ENCODE measurements at places on chromosomes 5 and 9.

DNA sequence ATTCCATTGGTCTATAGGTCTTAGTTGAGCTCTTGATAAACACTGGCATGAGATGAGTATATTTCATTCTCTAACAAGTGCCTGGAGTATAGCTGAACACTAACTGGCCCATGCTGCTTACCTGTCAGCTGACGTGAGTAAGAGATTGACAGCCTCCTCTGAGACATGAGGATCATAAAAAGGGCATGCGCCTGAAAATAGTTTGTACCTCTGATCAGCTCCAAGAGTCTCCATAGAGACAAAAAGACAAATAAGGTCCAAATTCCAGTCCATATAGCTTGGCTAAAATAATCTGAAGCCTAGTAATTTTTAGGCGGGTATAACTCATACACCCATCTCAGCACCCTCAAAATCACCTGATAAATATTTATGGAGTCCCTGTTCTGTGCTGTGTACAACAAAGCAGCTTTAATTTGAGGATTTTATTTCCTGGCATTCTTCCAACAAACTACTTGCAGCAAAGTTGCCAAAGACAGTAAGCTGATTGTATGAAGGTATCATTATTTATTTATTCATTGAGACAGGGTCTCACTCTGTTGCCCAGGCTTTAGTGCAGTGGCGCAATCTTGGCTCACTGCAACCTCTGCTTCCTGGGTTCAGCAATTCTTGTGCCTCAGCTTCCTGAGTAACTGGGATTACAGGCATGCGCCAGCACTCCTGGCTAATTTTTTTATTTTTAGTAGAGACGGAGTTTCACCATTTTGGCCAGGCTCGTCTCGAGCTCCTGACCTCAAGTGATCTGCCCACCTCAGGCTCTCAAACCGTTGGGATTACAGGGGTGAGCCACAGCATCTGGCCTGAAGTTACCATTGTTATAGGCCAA, 16.2 kb upstream of the FSD1L start:
- no peak for DNase-seq

DNA sequence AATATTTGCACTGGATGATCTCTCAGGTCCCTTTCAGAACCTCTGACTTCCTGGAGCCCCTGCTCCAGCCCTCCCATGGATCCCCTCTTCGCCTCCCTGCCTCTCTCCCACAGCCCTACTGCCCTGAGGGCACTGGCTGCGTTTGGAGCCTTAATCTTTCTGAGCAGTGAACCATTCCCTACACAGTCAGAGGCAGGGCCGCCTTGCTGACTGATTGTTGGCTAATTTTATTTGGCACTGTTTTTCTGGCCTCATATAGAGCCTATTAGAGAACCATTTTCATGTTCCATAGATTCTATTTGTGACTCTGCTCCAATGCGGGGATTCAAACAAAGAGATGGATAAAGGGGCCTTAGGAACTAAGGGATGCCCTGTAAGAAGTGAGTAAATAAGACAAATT, 91.1 kb downstream of the BRINP1 start:
- no peak for DNase-seq

GRCh38 chr5:14752497-14753071, 88.1 kb downstream of the OTULIN start:
- DNase-seq, result no peak

- DNase-seq, result no peak
These were observed 7.9 kb downstream of the FLT4 start for GRCh38 chr5:180641566-180641900.
